ENCODE measurements at places on chromosomes 6 and 20. TPM values are rescaled to one million over a fixed set of nuclear protein-coding genes. Genes with fewer than 3 reads are reported as not detected.
A peak's percentile ranks its signal among the peaks of the same experiment; 100 is the strongest.

SRSF6 gene
- total RNA-seq: 108 TPM

DNA sequence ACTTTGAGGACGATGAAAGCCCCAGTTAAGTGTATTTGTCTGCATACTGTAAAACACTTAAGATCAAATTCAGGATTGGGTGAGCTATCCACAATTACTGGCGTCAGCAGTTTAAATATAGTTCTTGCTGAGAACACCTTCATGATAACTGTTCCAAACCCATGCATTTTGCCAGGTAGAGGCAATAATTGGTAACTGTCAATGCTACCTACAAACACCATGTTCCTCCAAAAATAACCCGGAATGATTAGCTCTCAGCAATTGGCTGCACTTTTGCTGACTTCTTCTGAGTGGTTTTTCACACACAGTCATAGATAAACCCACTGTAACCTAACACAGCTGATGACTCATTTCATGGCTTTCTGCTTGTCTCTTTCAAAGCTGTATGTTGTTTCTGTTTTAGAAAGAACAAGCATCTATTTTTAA, 1358.6 kb upstream of the GJE1 start:
- no peak overlapping the region for H3K4me3 ChIP-seq
- no peak overlapping the region for H3K27ac ChIP-seq
- peaks cover 5% of the 10 kb centered on the region for H3K4me1 ChIP-seq
- H3K27me3 ChIP-seq: no peaks in the 10 kb centered on the region
- no peaks in the 10 kb centered on the region for H3K36me3 ChIP-seq

C6orf15 gene
- not detected for total RNA-seq

DNA sequence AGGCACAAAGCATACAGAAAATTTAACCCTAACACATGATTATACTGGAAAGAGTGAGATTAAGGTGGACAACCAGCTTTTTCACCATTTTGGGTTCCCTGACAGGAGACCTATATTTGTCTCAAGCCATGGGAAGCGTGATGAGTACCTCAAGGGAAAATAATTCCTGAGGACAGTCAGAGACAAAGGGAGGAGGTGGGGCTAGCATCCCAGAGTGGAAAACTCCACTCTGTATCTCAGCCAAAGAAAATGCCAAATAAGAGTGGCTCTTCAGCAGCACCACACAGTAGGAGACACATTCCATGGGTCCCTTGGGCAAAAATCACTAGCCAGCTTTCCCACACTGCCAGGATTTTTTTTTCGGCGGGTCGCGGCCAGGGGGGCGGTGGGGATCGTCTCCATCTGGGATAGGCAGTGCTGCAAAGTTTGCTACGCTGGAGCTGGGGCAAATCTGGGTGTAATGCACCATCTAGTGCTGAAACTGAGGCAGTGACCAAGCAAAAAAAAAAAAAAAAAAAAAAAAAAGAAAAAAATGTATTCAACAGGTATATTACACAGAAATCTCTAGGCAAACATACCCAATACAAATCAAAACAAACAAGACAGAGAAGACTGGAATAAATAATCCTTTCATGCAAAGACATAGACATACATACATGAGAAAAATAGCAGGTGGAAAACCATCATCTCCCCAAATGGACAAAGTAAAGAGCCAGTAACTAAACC, 77.3 kb upstream of the SLC35F1 start:
- no peaks in the 10 kb centered on the region for H3K27me3 ChIP-seq
- no peaks in the 10 kb centered on the region for H3K4me1 ChIP-seq
- H3K4me3 ChIP-seq: no peak overlapping the region
- no peak overlapping the region for H3K27ac ChIP-seq
- H3K36me3 ChIP-seq: no peaks in the 10 kb centered on the region

BMP5 gene
- total RNA-seq: 0.41 TPM

DNA sequence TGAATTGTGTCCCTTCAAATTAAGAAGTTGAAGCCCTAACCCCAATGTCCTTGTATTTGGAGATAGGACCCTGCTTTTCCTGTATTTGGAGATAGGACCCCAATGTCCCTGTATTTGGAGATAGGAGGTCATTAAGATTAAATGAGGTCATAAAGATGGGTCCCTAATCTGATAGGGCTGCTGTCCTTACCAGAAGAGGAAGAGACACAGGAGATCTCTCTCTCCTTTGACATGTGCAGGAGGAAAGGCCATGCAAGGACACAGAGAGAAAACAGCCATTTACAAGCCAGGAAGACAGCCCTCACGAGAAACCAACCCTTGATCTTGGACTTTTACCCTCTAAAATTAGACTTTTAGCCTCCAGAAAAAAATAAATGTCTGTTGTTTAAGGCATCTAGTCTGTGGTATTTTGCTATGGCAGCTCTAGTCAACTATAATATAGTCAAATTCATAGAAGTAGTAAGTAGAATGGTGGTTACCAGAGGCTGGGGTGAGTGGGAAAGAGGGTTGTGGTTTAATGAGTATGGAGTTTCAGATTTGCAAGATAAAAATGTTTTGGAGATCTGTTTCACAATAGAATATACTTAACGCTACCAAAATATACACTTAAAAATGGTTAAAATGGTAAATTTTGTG, 59.3 kb downstream of the UBE3D start:
- H3K4me1 ChIP-seq: no peaks in the 10 kb centered on the region
- no peak for DNase-seq
- H3K27me3 ChIP-seq: no peaks in the 10 kb centered on the region

- no peaks in the 10 kb centered on the region for H3K4me1 ChIP-seq
- no peaks in the 10 kb centered on the region for H3K36me3 ChIP-seq
- no peak overlapping the region for H3K4me3 ChIP-seq
- no peak for DNase-seq
- no peaks in the 10 kb centered on the region for H3K27me3 ChIP-seq
- H3K27ac ChIP-seq: no peak overlapping the region
Observed at GRCh38 chr6:144574796-144575195, 289.7 kb downstream of the UTRN start.

- no peaks in the 10 kb centered on the region for H3K27me3 ChIP-seq
- H3K4me1 ChIP-seq: no peaks in the 10 kb centered on the region
- DNase-seq: peak; percentile 21
- no peak overlapping the region for H3K4me3 ChIP-seq
Observed at GRCh38 chr20:328027-328974, 2.9 kb downstream of the SOX12 start.

AFG1L gene
- under 0.01 TPM for total RNA-seq

DNA sequence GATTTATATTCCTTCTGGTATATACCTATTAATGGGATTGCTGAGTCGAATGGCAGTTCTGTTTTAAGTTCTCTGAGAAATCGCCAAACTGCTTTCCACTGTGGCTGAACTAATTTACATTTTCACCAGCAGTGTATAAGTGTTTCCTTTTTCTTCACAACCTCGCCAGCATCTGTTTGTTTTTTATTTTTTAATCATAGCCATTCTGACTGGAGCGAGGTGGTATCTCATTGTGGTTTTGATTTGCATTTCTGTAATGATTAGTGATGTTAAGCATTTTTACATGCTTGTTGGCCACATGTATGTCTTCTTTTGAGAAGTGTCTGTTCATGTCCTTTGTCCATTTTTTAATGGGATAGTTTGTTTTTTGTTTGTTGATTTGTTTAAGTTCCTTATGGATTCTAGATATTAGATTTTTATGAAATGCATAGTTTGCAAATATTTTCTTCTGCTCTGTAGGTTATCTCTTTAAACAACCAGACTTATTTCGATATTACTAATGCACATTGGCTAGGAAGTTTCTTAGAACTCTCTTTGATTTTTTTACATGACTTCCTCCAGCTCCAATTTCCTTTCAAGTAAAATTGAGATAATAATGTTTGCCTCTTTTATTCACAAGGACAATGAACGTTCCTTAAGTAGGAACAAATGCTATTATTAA, 12.2 kb upstream of the VNN1 start:
- no peak overlapping the region for H3K27ac ChIP-seq
- H3K4me1 ChIP-seq: no peaks in the 10 kb centered on the region
- no peak overlapping the region for H3K4me3 ChIP-seq

- H3K4me1 ChIP-seq: peaks cover 5% of the 10 kb centered on the region
- H3K4me3 ChIP-seq: peak overlapping the region; percentile 49
- H3K27me3 ChIP-seq: no peaks in the 10 kb centered on the region
- DNase-seq: peak; percentile 81
Observed at GRCh38 chr6:142926494-142927270, 18.3 kb downstream of the HIVEP2 start.

TBXT gene
- not detected for total RNA-seq

- no peaks in the 10 kb centered on the region for H3K27me3 ChIP-seq
- no peaks in the 10 kb centered on the region for H3K4me1 ChIP-seq
- no peak for DNase-seq
- H3K36me3 ChIP-seq: no peaks in the 10 kb centered on the region
Observed at GRCh38 chr6:156396068-156396771, 381.0 kb upstream of the ARID1B start.

DNA sequence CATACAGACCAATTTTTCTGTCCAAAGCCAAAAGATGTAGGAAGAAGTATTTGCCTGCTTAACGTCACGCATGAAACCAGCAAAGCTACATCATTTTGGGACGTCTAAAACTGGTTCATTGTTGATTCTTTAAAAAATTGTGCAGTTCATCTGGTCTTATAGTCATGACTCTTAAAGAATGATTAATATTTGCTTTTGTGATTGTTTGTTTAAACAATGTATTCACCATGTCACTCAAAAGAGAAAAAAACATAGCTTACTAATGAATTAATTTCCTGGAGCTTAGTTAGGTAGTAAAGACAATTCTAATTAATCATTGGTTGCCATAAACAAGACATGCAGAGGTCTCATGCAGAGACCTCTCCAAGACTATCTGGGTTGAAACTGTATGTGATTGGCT, 157.3 kb downstream of the RPS12 start:
- no peak overlapping the region for H3K27ac ChIP-seq
- no peaks in the 10 kb centered on the region for H3K4me1 ChIP-seq
- DNase-seq: no peak
- no peaks in the 10 kb centered on the region for H3K27me3 ChIP-seq

DNA sequence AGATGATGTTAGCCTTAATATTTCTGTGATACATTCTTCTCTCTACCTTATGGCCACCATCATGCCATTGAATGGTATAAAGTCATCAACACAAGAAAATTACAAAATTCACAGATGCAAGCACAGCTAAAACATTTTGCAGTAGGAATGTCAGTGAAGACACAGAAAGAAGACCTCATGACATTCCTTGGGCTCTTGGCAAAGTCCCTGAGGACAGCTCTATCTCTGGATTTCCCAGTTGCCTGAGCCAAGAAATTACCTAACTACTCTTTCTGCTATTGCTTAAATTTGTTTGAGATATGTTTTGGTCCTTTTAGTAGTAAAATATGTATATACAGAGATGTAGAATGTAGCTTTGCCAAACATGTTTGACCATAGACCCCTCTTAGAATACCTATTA, 201.0 kb upstream of the STXBP5 start:
- no peak overlapping the region for H3K27ac ChIP-seq
- no peak overlapping the region for H3K4me3 ChIP-seq
- no peaks in the 10 kb centered on the region for H3K27me3 ChIP-seq
- H3K4me1 ChIP-seq: no peaks in the 10 kb centered on the region

CENPQ gene
- total RNA-seq: 2.9 TPM

GRM1 gene
- 0.07 TPM for total RNA-seq

- no peak for DNase-seq
- H3K27ac ChIP-seq: no peak overlapping the region
- no peaks in the 10 kb centered on the region for H3K36me3 ChIP-seq
- H3K27me3 ChIP-seq: no peaks in the 10 kb centered on the region
- H3K4me1 ChIP-seq: no peaks in the 10 kb centered on the region
- no peak overlapping the region for H3K4me3 ChIP-seq
Observed at GRCh38 chr6:107634324-107635056, 144.6 kb downstream of the SOBP start.

- H3K27me3 ChIP-seq: no peaks in the 10 kb centered on the region
- H3K4me3 ChIP-seq: no peak overlapping the region
- H3K36me3 ChIP-seq: no peaks in the 10 kb centered on the region
- no peaks in the 10 kb centered on the region for H3K4me1 ChIP-seq
- no peak for DNase-seq
- H3K27ac ChIP-seq: no peak overlapping the region
Observed at GRCh38 chr6:65123521-65123920, 583.5 kb downstream of the EYS start.

MBOAT1 gene
- total RNA-seq: 29.2 TPM

GRCh38 chr20:38199501-38200390, 34.7 kb upstream of the TGM2 start:
- DNase-seq: peak; percentile 7
- no peak overlapping the region for H3K27ac ChIP-seq
- H3K4me1 ChIP-seq: no peaks in the 10 kb centered on the region

GRCh38 chr20:63639093-63639975, 12.4 kb upstream of the GMEB2 start:
- H3K36me3 ChIP-seq: no peaks in the 10 kb centered on the region
- H3K4me3 ChIP-seq: no peak overlapping the region
- peak overlapping the region; percentile 39 for H3K27ac ChIP-seq
- DNase-seq: no peak
- H3K4me1 ChIP-seq: no peaks in the 10 kb centered on the region
- no peaks in the 10 kb centered on the region for H3K27me3 ChIP-seq

MDN1 gene
- total RNA-seq: 46.5 TPM

CABLES2 gene
- total RNA-seq: 3.9 TPM

DNA sequence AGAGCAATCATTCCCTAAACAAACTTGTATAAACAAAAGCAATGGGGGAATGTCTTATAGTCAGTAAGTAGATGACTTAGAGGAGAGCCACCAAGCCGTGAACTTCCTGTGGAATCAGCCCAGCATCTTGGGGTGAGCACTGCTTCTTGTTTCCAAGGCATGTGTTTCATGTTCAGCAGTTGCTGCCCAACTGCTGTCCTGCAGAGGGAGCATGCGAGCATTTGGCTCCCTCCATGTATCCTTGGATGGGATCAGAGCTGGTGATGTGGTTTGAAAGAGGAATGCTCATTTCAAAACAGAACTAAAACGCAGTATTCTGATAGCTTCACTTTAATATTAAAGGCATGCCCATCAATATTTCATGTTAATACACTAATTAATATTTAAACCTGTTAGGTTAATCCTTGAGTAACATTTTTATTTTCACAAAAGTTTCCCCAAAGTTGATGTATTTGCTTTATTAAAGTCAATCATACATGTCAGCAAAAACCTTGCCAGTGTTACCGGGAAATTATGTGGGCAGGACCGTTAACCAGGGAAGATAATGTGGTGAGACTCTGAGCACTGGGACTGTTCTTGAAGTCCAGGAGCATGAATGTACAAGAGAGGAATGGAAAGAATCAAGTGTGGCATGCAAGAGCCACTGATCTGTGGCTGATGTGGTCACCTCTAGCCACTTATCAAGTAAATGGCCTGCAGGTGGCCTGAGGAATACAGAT, 172.1 kb upstream of the GGTLC1 start:
- H3K4me3 ChIP-seq: no peak overlapping the region
- H3K27me3 ChIP-seq: no peaks in the 10 kb centered on the region
- peaks cover 7% of the 10 kb centered on the region for H3K4me1 ChIP-seq
- no peaks in the 10 kb centered on the region for H3K36me3 ChIP-seq

- H3K27ac ChIP-seq: no peak overlapping the region
- no peak overlapping the region for H3K4me3 ChIP-seq
- H3K36me3 ChIP-seq: no peaks in the 10 kb centered on the region
Observed at GRCh38 chr6:83984411-83984810, 49.2 kb upstream of the MRAP2 start.

OR2J2 gene
- 11.8 TPM for total RNA-seq

SLX4IP gene
- total RNA-seq: 0.51 TPM
